Left hindlimb (tissue), 1 donor: ENCODE measurements at places on chromosomes 1 and 21.
A peak's percentile ranks its signal among the peaks of the same experiment; 100 is the strongest.

DNA sequence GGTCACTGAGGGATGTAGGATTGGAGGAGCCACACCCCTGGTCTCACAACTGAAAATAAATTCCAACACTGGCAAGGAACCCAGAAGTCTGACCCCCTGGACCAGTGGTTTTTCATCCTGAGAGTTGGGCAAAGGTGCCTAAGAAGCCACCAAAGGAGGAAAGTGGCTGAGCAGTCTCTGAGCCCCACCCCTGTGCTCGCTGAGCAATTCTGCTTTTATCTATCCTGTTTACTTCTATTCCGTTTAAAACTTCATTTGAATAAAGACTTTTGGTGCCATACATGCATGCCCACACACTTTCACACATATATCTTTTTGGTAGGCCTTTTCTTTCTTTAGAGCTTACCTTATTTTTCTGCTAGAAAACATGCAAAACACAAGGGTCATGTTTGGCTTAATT is 13.9 kb upstream of the CD53 start:
- DNase-seq, result no peak

DNA sequence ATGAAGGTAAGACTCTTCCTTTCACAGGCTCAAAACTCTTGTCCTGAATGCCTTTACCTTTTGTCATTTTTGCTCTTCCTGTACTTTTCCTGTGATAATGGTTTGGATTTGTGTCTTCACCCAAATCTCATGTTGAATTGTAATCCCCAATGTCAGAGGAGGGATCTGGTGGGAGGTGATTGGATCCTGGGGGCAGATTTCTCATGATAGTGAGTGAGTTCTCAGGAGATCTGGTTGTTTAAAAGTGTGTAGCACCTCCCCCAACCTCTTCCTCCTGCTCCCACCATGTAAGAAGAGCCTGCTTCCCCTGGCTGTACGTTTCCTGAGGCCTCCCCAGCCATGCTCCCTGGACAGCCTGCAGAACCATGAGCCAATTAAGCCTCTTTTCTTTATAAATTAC is 75.5 kb downstream of the DDX20 start:
- DNase-seq, result no peak

DNA sequence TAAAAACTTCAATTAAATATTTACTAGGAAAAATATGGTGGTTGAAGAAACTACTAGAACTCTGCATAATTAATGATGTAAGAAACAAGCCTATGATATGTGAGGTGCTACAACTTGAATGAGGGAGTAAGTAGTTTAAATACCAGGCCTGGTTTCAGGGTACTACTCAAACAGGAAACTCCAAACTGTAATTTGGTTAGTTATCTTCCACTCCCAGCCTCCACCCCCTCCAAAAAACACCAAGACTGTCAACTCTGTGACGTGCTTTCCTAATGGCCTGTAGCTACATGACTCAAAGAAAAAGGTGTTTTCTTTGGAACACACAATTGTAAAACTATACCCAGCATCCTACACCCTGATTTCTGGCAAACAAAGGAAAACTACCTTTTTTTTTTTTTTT is 55.9 kb upstream of the RCC1 start:
- DNase-seq, result no peak

- DNase-seq, result no peak
Observed at GRCh38 chr1:203025686-203026030, 633 bp upstream of the PPFIA4 start.

- peak; percentile 37 for DNase-seq
Observed at GRCh38 chr1:111275079-111275478, 15.6 kb upstream of the CHIA start.

- no peak for DNase-seq
Observed at GRCh38 chr1:45827256-45827655, 23.8 kb downstream of the MAST2 start.

DNA sequence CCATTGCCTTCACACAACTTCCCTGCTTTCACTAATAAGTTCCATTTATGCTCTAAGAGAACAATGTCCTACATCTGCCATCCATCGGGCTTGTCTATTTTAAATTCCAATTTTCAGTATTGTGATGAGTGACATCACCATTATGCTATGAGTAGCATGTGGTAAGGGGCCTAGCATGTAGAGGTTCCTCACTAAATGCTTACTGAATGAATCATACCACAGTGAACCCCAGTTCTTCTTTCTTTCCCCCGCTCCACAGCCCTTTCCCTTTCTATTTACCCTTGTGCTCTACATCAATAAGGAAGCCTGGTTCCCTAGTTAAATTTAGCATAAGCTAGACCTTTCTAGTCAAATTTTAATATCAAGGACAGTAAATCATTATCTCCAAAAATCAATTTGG is 195.0 kb upstream of the RGS18 start:
- DNase-seq, result no peak

GRCh38 chr1:60129911-60130310 is 56.3 kb upstream of the C1orf87 start:
- no peak for DNase-seq

DNA sequence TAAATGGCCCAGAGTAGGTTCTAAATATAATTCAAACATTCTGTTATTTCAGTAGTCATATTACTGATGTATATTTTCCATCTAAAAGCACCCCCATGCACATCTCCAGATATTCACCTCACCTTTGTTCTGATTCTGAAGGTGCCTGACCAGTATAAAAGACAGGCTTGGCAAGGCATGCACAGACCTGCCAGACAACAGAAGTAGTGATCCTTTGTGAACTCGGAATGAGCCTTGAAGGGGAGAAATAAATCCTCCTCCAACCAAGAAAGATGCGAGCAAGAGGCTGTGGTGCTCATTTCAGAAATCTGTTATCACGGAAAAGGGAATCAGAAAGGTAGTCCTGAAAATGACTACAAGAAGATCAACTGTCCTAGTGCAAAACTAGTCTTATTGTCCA is 287.3 kb downstream of the VAV3 start:
- no peak for DNase-seq

GRCh38 chr1:118429856-118430255 is 244.8 kb upstream of the SPAG17 start:
- DNase-seq, result no peak

DNA sequence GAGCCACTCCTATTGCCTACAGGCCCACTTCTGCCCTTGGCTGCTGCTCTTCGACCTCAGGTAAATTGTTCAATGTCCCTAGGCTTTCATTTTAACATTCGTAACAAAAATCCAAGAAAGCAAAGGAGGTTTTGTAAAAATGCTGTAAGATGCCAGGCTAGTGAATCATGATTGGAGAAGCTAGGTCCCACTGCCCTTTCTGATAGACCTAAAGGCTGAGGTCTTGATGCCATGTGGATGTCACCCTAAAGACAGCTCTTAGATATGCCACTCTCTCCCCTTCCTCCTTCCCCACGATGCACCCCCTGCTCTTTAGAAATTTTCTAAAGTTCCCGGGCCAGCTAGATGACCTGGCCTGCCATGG is 9.9 kb upstream of the TMEM39B start:
- no peak for DNase-seq

- no peak for DNase-seq
Observed at GRCh38 chr1:41419584-41420295, 58.5 kb downstream of the FOXO6 start.

- DNase-seq, result no peak
Observed at GRCh38 chr1:12171206-12172041, 4.6 kb downstream of the TNFRSF1B start.

DNA sequence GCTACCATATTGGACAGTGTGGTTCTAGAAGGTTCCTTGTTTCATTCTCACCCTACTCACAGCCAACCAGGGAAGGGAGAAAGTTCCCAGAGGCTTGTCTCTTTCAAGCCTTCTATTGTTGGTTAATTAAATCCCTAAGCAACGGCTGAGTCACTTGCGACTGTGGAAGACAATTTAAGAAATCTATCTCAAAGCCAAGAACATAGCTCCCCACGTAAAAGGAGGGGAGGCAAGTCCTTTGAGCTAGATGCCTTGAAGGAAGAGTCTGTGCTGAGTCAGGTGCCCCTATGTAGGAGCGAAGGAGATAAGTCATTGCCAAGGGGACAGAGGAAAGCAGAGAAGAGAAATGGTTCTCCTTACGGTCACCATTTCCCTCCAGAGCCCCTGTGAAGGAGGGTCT is 79.4 kb upstream of the PPP2R5A start:
- no peak for DNase-seq

DNA sequence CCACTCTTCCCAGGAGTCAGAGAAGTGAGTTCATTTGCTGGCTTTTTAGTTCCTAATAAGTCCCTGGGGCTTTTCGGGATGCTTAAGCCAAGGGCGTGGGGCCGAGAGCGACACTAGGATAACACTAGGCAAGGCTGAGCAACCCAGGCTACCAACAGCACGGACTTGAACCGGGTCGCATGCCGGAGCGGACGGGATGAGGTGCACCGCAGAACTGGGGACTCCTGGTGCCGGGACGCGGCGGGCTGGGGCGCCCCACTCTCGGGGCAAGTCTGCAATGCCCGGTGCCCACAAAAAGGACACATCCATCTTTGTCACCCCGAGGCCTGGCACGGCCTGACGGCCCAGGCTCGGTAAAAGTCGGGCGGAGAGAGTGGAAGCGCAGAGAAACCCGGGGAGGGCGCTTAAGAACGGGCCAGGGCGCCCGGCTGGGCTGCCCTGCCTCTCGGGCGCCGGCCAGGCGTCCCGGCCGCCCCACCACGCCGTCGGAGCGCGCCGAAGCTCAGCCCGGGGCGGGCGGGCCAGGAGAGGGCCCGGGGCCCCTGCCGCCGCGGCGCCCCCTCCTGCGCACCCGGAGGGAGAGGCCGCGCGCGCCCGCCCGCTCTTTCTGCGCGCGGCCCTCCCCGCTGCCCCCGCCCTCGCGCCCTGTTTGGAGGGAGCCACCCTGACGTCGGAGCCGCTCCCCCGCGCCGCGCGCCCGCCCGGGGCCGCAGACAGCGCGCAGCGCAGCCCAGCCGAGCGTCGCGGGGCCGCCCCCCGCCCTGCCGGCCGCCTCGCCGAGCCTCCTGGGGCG is at the start of gene NBL1:
NBL1 (plus strand) TSS at position 710 of the 793 bp plus-strand sequence. CDS start 10,720 bp downstream, outside the sequence.
- peak; percentile 80 for DNase-seq

- DNase-seq, result no peak
Observed at GRCh38 chr1:116390195-116390594, 17.2 kb downstream of the ATP1A1 start.
